Fibroblast of the aortic adventitia (primary cell): ENCODE measurements at places on chromosomes 11 and 22. TPM values are rescaled to one million over a fixed set of nuclear protein-coding genes. Genes with fewer than 3 reads are reported as not detected.

The RIMBP3B gene
- total RNA-seq = 0.09 TPM in 1 of 2 replicates, not detected in the other

The LRRC10B gene
- 0.27 TPM in 1 of 2 replicates, not detected in the other for total RNA-seq

The ZBED5 gene
- 30.3 and 60.6 TPM in 2 replicates for total RNA-seq

The C11orf21 gene
- total RNA-seq = not detected in 2 replicates
